AML-193 (cell line): ENCODE measurements at places on chromosomes 6 and 20.

- DNase-seq: no peak
These were observed 46.6 kb downstream of the KCTD20 start for GRCh38 chr6:36489426-36489825.

GRCh38 chr6:3566812-3567211 lies 110.0 kb upstream of the SLC22A23 start:
- DNase-seq: no peak

DNA sequence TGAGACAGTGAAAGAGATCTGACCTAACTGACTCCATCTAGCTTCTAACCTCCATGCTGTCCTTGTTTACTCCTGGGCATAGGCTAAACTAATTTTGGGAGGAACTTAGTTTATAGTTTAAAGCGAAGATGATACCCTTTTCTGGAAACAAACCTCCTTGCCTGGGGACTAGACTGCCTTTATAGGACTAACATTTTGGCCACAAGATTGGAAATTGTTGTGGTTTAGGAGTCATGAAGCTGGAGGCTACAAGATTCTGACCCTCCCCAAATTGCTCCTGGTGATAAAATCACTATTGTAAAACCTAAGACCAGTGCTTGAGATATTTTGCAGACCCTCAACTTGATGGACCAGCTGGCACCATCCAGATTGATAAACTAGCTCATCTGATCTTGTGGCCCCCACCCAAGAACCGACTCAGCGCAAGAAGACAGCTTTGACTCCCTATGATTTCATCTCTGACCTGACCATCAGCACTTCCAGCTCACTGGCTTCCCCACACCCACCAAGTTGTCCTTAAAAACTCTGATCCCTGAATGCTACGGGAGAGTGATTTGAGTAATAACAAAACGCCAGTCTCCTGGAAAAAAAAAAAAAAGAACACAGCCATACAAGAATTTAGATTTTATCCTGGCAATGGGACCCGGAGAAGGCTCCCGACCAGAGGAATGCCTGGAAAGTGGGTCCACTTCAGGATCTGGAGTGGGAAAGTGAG lies 63.0 kb downstream of the ABHD12 start:
- DNase-seq: no peak

- DNase-seq: no peak
These were observed 23.7 kb downstream of the PLCB1 start for GRCh38 chr20:8155812-8156211.

- no peak for DNase-seq
These were observed 193.4 kb upstream of the SUPT3H start for GRCh38 chr6:45571159-45571558.

DNA sequence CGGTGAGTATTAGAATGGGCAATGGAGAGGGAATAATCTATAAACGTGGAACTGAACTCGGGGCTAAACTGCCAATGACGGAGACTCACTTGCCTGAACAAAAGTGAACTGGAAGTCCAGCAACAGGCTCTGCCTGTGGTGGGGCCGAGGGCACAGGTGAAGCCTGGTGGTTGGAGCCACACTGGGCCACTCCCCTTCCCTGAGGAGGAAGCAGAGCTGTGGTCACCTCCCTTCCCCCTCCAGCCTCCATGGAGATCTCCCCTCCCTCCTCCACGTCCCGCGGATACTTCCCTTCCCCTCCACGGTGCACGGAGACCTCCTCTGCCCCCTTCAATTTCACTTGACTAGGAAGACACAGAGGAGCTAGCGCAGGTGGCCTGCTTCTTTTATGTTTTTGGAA lies 14.7 kb upstream of the DSP start:
- no peak for DNase-seq

DNA sequence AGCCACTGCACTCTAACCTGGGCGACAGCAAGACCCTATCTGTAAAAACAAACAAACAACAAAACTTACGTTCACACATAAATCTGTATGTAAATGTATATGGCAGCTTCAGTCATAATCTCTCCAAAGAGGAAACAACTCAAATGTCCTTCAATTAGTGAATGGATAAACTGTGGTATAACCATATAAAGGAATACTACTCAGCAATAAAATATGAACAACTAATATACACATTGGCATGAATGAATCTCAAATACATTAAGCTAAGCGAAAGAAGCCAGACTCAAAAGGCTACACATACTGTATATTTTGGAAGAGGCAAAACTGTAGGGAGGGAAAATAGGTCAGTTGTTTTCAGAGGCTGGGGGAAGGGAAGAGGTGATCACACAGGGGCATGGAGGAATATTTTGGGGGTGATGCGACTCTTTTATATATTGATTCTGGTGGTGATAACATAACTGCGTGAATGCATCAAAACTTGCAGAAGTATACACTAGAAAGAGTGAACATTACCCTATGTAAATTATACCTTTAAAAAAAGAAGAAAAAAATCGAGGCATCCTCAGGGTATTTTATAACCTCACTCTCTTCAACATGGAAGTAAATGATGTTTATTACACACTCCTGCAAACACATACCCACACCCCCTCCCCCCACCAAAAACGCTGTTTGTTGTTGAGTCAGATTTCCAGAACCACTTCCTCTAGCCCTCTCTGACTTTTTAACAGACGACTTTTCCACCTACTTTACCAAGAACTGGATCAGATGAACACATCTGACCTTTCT lies 115.2 kb upstream of the RNF24 start:
- no peak for DNase-seq

- no peak for DNase-seq
These were observed 97.4 kb downstream of the PHACTR1 start for GRCh38 chr6:12814015-12814414.

GRCh38 chr6:112235956-112236355 lies 18.4 kb downstream of the LAMA4 start:
- no peak for DNase-seq

GRCh38 chr6:8352335-8352965 lies 82.9 kb downstream of the SLC35B3 start:
- DNase-seq: no peak

DNA sequence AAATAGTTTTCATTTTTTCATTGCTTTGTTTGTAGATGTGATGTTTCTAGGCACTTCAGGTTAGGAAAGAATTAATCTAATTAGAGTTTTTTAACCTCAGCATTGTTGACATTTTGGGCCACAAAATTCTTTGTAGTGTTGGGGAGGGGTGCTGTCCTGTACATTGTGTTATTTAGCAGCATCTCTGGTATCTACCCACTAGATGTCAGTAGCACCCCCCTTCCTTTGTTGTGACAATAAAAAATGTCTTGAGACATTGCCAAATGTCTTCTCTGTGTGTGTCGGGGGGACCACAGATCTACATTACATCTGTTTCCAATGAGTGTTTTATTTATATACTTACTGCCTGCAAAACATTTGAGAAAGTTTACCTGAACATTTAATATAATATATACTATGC lies 45.6 kb downstream of the EYA4 start:
- DNase-seq: no peak

DNA sequence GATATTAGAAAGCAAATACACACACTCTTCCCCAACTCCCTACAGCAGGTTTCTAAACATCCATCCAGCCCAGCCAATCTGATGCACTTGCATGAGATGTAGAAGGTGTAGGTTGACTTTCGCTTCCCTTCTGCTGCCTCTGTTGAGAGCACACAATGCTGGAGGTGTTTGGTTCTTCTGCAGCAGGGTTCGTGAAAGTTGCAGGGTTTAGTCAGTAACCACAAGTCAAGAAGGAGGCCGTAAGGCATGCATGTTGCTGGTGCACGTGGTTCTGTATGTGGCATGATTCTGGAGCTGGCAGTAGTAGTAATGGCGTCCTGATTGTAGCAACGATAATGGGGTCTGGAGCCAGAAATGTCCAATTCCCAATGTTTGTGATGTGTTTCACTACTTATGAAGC lies 53.0 kb downstream of the DEK start:
- DNase-seq: no peak

DNA sequence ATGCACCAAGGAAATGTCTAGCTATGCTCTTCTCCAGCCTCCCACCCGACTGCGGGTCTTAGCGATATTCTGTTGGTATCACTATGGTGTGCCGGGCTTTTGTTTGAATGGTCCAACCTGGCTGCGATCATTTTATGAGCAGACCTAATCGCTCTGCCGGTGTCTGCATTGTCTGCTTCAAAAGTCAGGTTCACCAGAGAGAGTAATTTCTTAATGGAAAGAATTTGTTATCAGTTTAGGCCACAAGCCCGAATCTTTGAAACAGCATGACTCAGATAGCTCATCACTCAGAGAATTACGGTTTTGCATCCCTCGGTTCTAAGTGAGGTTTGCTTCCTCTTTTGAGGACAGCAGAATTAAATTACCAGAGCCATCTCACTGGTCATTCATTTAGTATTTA lies 521.0 kb upstream of the ARID1B start:
- DNase-seq: no peak

GRCh38 chr6:12602342-12602741 lies 114.2 kb upstream of the PHACTR1 start:
- no peak for DNase-seq
